Liver (tissue), 10 donors: ENCODE measurements at places on chromosomes 5 and 9. TPM values are rescaled to one million over a fixed set of nuclear protein-coding genes. Genes with fewer than 3 reads are reported as not detected.

GRCh38 chr9:27800159-27800558 is 226.9 kb upstream of the C9orf72 start:
- no peak for DNase-seq

WNK2 gene
- 0.65 TPM for polyA plus RNA-seq

- DNase-seq = no peak
Observed at GRCh38 chr5:156456857-156457256, 129.9 kb downstream of the SGCD start.

NSMF gene
- polyA plus RNA-seq = 13.5 TPM

FGF10 gene
- polyA plus RNA-seq = not detected

GRCh38 chr5:136057401-136058038 is 28.7 kb downstream of the TGFBI start:
- DNase-seq = no peak

- DNase-seq = no peak
Observed at GRCh38 chr5:68332556-68332955, 117.0 kb downstream of the PIK3R1 start.

DNA sequence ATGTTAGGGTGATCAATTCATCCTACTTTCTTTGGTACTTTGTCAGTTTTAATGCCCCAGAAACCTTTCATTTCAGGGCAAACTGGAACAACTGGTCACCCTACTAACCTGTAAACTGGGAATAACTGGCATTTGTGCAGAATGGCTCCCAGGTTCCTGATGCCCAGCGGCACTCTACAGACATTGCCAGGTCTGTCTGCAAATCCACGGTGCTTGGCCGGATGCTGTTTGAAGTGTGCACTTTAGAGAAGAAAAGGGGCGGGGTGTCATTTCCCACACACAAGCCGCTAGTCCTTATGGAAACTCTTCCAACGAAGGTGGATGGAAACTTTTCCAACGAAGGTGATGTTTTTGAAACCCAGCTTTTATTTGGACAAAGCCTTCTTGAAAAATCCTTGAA is 49.9 kb upstream of the OTULINL start:
- no peak for DNase-seq

- DNase-seq = no peak
Observed at GRCh38 chr9:114261987-114262386, 60.9 kb upstream of the ORM1 start.

DNA sequence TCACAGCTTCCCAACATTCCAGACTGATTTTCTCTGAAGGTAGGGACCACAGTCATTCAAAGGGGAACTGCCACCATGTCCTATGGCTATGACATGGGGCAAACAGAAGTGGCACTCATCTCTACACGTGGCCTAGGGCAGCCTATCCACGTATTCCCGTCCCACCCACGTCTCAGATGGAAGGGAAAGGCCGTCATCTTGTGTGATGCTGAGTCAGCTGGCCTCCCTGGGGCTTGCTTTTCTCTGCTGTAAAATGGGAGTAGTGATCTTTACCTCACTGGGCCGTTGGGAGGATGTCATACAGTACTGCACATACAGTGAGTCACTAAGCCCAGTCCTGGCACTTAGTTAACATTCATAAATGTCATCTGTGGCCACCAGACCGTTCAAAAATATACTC is 72.3 kb downstream of the RAPGEF1 start:
- no peak for DNase-seq

CDO1 gene
- 270 TPM for polyA plus RNA-seq

DNA sequence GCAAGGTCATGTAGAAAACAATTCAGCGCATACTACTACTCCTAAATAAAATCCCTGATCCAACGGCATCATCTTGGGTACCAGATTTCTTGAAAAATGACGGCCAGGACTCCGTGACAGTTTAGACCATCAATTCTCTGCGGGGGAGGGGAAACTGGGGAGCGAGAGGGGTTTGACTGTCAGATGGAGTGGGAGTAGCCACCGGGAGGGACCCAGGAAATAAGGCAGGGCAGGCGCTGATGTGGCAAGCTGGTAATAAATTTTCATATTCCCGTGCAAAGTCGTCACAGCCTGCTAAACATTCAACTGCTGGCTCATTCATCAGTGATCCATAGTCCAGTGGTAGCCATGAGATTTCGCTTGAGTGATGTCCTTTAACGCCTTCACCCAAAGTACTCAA is 457 bp upstream of the CDH18 start:
- no peak for DNase-seq

STPG3 gene
- polyA plus RNA-seq = not detected

DNA sequence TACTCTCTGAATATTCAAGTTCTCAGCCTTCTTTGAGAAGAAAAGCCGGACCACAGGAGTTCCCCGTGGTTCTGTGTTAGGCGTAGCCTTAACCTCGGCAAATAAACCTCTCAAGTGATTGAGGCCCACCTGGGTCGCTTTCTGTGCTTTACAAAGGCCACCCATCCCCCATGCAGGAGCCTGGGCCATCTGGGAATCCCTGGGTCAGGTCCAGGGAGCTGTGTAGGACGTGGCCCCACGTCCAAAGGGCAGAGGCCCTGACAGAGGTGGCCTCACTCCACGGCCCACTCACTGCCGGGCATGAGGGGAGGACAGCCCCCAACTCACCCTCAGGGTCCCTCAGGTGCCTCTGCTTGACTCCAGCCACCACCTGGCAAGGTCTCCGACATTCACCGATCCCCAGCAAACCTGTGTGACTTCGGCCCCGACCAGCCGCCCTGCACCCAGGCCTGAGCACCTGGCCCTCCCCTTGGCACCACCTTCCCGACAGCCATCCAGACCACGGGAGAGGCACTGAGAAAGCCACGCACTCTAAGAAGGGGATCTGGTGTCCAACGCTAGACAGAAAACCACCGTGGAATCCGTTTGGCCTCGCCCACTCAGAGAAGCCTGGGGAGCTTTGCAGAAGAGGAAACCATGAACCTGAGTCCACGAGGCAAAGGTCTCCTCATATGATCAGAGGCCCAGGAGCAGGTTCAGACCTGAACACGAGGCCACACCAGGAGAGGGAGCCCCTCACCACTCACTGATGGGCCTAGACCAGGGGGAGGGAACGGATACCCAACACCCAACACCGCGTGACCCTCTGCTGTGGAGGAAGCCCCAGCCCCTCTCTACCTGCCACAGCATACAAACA is 4.5 kb downstream of the SLC12A7 start:
- DNase-seq = peak; percentile 61
